ENCODE measurements at places on chromosomes 12 and 14.

GRCh38 chr14:50954811-50955372 lies 10.6 kb upstream of the PYGL start:
- DNase-seq = no peak

DNA sequence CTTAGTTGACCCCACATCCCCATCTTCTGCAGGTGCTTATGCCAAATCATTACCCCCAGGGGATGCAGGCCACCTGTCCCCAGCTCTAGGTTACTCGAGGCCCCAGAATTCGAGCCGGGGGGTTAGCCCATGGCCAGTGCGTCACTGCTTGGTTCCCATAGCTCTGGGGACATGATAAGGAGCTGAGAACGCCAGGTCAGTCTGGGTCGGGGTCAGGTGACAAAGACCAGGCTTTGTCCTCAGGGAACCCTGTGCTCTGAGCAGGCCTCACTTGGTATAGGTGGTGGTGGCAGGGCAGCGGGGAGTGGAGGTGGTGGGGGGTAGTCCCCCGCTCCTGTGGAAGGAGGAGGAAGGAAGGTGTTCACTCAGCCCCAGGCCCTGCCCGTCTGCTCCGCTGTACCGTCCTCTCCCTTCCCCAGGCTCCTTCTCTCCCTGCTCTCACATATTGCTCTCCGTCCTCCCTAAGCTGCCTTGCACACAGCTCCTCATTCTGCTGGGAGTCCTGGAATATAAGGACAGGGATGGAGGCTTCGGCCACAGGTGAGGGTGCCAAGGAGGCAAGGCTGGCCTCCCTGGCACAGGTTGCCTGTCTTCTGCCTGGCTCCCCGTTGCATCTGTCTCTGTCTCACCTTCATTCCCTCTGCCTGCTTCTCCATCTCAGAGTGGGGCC lies 2.0 kb upstream of the MYH6 start:
- no peak for DNase-seq

DNA sequence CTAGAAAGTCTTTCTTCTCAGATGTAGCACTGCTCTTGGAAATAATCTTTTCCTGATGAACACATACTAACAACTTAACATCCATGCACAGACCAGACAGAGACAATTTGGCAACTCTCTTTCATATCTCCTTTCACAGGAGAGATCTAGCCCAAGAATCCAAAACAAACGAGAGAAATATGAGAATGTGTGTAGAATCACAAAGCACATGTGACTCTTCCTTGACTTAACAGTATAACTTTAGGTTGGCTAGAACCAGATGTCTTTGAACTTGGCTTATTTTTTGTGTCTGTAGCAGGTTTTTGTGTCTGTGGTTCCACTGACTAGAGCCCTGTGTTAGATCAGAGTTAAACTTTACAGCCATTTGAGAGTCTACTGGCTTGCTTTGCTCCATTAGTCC lies 114.2 kb downstream of the STXBP6 start:
- no peak for DNase-seq

DNA sequence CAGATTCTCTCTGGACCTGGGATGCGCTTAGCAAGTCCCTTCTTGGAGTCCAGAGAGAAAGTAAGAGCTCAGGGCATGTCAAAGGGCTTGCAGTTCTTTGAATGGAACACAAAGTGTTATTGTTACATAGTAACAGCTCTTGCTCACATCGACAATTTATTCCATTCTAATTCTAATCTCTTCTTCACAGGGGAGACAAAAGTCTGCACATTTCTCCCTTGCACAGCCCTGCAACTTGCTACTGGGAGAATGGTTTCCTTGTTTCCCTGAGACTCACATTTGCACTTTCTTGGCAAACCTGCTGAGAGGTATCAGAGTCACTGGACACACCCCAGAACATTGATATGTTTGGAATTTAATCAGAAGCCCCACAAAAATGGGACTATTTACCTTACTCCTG lies 209.9 kb upstream of the IGF1 start:
- no peak for DNase-seq

DNA sequence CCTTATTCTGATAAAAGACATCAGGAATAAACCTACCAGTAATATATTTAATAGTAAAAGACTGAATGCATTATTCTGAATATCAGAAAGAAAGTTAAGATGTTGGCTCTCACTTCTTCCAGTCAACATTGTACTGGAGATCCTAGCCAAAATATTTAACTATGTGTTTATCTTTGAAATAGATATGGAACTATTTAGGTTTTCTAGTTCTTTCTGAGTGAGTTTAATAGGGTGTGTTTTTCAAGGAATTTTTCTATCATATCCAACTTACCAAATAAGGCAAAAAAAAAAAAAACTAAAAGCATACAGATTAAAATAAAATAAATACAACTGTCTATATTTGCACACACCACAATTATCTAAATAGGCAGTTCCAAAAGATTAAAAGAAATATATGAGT lies 478.9 kb upstream of the LMO3 start:
- DNase-seq = no peak

Measured in activated CD8-positive, alpha-beta T cell treated with anti-CD3 and anti-CD28 coated beads for 36 hours (primary cell).